ENCODE measurements at places on chromosomes 1 and 21.

- DNase-seq: no peak
Observed at GRCh38 chr1:68103011-68103545, 52.7 kb upstream of the DIRAS3 start.

GRCh38 chr1:245074232-245074747 lies 80.5 kb upstream of the KIF26B start:
- DNase-seq: no peak

DNA sequence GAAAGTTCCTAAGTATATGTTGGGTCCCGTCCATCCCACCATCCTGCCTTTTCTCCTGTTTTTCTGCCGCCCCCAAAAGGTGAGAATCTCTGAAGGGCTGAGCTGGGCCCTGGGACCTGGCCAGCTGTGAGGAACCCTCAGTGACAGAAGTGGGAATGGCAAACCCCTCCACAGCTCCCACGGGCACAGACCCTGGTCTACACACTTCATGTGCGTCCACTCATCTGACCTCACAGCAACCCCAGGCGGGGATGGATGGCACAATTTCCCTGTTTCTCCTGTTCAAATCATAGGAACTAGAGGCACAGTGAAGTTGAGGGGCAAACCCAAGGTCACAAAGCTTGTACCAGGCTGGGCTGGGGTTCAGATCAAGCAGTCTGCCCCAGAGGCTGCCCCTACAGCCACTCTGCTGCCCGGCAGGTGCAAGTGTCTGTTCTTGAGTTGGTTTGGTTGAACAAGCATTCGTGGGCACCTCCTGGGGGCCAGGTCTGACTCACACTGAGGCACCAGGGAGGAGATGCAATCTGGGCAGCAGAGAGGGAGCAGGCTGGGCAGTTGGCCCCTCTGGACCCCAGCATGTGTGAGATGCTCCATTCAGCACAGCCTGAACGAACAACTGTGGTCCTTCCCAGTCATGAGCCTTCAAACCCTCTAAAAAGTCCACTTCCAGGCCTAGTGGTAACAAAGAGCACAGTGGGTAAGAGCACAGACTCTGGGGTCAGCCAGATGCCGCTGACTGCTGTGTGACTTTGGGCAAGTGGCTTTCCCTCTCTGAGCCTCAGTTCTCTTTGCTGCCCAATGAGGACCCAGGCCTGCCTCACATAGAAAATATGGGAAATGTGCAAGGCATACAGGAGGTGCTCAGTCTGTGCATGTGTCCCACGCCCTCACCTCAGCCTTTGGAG lies 4.0 kb downstream of the EDN2 start:
- DNase-seq: no peak

GRCh38 chr1:21437341-21437640 lies 2.6 kb upstream of the NBPF3 start:
- DNase-seq: no peak

GRCh38 chr1:56915960-56916359 lies 49.9 kb downstream of the C8B start:
- DNase-seq: no peak

GRCh38 chr1:229069176-229069575 lies 201.7 kb upstream of the RAB4A start:
- no peak for DNase-seq

- DNase-seq: no peak
Observed at GRCh38 chr1:217562229-217562878, 68.5 kb downstream of the GPATCH2 start.

- DNase-seq: no peak
Observed at GRCh38 chr1:223885614-223886013, 39.9 kb upstream of the TP53BP2 start.

DNA sequence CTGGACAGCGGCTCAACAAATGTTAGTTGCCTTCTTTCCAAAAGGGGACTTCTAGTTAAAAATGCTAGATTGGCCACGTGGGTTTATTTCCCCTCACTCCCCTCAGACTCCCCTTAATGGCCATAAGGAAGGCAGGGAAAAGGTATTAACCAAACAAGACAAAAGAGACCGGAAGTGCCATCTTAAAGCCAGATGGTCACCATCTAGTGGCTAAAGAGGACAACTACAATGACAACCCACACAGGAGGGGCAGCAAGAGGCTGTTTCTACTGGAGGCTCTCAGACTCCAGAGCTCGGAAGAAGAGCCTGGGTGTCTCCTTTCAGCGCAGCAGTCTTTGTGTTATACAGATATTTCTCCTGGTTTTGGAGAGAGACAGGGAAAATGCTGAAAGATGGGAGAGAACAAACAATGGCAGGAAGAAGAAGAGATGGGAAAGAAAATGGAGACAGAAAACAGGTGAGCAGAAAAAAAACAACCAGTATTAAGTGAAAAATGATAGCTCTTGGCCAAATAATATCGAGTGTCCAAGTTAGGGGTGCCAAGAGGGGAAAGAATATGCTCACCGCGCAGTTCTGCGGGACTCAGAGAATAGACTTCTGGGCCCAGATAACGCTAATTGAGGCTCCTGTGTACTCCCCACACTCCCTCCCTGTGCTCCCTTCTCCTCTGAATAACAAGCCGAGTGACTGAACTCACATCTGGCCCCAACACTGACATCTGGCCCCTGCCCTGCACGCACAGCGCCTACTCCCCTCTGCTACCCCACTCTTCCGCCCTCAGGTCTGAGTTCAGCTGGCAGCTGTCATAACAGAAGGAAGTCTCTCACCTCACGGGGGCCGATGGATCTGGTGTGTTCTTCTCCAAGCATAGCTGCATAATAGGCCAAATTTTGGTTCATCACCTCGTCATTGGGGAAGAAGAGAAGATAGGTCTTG lies 9.6 kb downstream of the P3H1 start:
- DNase-seq: no peak

DNA sequence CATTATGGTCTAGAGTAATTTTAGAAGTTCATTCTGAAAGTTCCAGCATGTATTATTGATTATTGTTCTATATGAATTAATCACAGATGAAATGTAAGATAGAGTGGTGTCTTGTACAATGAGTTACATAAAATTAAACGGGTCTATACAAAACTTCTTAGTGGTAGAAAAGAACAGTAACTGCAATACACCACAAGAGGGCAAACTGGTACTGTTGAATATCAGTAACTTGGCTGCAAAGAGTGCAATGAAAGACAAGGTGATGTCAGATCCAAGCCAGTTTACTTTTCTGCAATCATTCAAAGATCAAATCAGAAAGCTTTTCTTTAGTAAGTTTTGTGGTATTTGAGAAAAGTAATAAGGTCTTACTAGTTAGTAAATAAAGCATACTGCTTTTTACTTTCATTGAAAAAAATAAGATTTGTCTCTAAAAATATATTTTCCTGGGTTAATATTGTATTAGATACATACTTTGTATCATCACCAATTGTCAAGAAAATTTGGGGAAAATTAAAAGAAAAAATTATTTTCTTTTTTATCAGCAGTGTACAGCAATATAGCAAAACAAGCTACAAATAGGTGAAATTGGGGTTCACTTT lies 66.4 kb upstream of the BTG3 start:
- peak; percentile 43 for DNase-seq

- no peak for DNase-seq
Observed at GRCh38 chr1:12014141-12014991, 4.9 kb upstream of the MIIP start.

- no peak for DNase-seq
Observed at GRCh38 chr1:12745992-12746323, at the start of gene CFAP107. Gene CFAP107 (plus strand): TSS chr1:12746200. CDS start chr1:12746431, 231 bp downstream.

DNA sequence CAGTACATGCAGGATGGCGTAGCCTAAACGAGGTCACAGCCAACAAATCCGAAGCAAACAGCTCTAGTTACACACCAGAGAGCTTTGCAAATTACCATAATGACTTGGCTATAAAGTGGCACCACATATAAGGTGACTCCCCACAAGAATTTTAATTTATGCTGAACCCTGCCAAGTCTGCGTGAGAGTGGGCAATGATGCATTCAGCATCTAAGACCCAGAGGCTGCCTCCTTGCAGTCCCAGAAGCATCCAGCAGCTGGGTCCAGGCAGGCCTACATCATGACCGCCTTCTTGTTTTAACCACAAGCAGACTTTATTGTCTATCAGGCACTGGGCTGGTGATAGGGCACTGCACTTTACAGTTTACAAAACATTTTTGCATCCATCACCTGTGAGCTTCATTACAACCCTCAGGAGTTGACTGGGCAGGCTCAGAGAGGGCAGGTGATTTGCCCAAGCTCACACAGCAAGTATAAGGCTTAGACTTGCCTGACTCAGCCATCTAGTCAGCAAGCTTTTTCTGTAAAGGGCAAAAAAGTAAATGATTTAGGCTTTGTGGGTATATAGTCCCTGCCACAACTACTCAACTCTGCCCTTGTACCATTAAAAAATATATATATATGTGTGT lies 134.6 kb downstream of the GLIS1 start:
- DNase-seq: no peak

GRCh38 chr1:4699376-4700301 lies 45.2 kb downstream of the AJAP1 start:
- no peak for DNase-seq

DNA sequence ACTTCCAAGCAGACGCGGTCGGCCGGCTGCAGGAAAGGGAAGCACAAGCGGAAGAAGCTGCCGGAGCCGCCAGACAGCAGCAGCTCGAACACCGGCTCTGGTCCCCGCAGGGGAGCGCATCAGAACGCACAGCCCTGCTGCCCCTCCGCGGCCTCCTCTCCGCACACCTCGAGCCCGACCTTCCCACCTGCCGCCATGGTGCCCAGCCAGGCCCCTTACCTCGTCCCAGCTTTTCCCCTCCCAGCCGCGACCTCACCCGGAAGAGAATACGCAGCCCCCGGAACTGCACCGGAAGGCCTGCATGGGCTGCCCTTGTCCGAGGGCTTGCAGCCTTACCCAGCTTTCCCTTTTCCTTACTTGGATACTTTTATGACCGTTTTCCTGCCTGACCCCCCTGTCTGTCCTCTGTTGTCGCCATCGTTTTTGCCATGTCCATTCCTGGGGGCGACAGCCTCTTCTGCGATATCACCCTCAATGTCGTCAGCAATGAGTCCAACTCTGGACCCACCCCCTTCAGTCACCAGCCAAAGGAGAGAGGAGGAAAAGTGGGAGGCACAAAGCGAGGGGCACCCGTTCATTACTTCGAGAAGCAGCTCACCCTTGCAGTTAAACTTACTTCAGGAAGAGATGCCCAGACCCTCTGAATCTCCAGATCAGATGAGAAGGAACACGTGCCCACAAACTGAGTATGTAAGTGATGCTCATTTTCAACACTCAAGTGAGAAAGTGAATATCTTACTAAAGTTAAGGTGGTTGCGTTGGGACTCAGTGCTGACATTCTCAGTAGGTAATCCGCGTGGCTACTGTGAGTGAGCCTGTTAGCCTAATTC lies 25.5 kb downstream of the UTS2 start:
- no peak for DNase-seq

GRCh38 chr21:25283720-25284119 lies 323.6 kb downstream of the MRPL39 start:
- peak; percentile 1 for DNase-seq

- DNase-seq: no peak
Observed at GRCh38 chr1:160282807-160283206, 2.1 kb downstream of the PEX19 start.

GRCh38 chr1:180248731-180249681 lies 18.9 kb downstream of the LHX4 start:
- no peak for DNase-seq

- no peak for DNase-seq
Observed at GRCh38 chr21:35614396-35614921, 445.9 kb downstream of the SETD4 start.

DNA sequence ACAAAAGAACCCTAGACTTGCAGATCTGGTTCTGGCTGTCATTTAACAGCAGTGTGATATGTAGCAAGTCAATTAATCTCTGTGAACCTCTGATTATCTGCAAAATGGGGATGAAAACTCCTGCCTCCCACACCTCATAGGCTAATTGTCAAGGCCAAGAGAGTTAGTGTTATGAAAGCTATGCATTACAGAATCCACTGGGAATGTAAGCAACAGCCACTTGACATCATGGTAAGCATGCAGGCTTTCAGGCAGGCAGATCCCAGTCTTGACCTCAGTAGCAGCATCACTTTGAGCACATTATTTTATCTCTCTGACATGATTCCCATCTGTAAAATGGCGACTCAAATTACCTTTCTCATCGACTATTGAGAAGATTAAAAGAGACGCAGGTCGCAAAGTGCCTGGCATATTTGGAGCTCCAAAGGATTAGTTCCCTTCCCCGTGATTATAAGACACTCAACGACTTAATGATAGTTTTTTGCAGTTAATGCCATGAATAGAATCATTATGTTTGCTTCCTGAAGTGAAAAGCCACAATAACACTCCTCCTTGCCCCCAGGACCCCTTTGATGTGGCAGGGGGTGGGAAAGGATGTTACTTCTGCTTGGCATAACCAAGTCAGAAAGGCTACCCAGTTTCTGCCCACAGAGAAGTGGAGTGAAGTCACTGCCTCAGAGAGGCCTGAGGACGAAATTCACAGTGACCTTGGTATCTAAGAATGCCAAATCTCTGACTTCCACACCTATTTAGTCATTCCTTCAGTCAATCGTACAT lies 273.0 kb upstream of the NFIA start:
- no peak for DNase-seq

DNA sequence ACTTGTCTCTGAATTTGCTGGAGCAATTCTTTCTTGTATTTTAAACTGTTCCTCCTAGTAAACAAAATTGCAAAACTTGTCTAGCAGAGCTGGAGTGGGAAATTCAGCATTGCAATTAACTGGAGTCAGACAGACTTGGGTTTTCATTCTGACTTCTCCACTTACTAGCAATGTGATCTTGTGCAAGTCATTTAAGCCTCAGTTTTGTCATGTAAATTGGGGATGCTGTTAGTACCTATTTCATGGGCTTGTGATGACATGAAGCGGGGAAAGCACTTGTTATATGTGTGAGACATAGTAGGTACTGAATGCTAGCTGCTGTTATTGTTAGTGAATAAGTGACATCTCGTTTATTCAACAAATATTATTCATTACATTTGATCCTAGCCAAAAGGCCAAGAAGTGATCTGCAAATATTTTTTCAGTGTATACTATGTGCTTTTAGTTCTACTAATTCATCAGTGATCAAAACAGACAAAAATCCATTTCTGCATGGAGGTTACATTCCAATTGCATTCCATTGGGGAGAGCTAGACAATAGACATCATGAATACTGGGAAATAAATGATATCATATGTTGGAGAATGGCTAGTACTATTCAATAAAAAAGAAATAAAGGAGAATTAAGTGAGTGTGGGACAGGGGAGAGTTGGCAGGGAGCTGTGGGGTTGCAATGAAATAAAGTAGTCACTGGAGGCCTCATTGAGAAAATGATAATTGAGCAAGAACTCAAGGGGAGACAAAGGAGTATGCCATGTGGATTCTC lies 47.1 kb downstream of the CACHD1 start:
- DNase-seq: no peak

DNA sequence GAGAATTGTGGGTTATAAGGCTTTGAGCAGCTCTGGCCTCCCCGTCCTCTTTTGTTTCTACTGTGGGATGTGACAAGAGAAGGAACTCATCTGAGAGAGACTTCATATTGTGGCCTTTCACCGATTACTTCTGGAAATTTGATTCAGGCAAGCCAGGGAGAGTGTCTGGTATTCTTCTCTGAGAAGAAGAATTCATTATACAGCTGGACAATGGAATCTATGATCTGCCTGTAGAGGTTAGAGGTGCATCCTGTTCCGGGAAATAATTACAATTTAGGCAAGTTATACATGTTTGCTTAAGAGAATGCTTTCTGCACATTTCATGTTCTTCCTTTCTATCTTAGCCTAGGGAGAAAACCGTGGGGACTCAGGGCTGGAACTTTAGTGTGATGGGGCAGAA lies 12.8 kb upstream of the RNU1-2 start:
- no peak for DNase-seq
